HFFc6 (cell line): ENCODE measurements at places on chromosomes 12 and 14. TPM values are rescaled to one million over a fixed set of nuclear protein-coding genes. Genes with fewer than 3 reads are reported as not detected.

DNA sequence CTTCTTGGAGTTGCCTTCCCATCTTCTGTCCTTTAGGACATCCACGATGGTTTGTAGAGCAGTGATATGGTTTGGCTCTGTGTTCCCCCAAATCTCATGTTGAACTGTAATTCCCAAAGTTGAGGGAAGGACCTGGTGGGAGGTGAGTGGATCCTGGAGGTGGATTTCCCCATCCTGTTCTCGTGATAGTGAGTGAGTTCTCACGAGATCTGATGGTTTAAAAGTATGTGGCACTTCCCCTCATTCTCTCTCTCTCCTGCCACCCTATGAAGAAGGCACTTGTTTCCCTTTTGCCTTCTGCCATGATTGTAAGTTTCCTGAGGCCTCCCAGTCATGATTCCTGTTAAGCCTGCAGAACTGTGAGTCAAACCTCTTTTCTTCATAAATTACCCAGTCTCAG lies 99.2 kb downstream of the BRMS1L start:
- no peak for DNase-seq

DNA sequence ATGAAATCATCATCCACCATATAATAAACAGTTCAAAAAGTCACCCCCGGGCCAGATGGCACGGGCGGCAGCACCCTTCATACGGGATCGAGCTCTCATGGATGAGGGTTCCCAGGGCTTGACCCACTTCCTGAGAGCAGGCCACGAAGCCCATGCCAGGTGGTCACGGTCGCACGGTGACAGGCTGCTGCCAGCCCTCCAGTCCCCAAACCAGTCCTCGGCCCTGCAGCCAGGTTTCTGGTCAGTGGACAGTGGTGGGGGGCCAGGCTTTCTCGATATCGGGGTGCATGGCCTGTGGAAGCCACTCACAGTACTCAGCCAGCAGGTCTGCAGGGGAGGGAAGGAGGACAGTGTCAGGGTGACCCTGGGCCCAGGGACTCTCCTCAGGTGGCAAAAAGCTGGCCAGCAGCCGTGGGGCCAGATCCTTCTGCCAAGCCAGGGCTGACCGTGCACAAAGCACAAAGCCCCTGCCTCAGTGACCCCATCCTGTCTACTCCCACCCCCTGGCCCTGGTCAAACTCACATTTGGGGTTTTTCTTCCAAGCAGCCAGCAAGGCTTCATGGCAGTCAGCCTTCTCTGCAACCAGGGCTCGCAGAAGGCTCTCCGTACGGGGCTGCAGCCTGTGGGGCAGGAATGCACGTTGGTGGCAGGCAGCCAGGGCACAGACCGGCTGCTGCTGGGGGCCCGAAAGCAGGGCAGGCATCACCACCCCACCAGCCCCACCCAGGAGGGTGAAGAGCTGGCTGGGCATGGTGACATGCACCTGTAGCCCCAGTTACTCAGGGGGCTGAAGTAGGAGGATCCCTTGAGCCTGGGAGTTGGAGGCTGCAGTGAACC lies 33.3 kb upstream of the UBC start:
- no peak for DNase-seq

SERPINA6 gene
- total RNA-seq, result not detected in 3 replicates

- no peak for DNase-seq
These were observed 6.8 kb downstream of the KRT2 start for GRCh38 chr12:52645120-52645761.

DNA sequence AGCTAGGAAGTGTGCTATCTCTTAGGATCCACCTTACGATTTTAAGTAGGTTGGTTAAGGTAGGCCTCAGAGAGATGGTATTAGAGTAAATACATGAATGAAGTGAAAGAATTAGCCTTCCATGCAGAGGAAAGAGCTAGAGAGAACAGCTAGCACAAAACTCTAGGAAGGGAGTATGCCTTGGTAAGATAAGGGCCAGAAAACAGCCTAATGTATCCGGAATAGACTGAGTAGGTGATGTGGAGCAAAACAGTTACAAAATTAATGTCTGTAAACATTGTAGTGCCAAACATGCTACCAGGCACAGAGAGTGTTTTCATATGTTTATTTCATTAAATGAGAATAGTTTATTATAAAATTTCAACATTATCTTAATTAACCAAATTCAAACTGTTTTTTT lies 315.1 kb downstream of the SOX5 start:
- DNase-seq, result no peak

PABPN1 gene
- 138 and 141 TPM in 2 replicates for total RNA-seq

DNA sequence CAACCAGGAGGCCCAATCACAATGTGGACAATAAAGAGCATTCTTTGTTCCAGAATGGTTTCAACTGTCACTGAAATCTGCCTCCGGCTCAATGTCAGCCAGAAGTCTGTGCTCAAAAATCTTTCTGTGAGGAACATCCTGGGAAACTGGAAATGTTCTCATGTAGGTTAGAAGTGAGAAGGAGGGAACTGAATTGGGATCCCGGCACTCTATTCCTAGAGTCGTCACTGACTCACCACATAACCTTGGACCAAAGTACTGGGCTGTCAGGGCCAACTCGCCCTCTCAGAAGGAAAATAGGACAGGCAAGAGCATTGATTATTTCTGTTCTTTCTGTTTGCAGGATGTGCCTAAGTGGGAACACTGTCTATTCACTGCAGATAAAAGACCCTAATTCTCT lies 57.6 kb downstream of the PRKAB1 start:
- no peak for DNase-seq

GRCh38 chr14:82641050-82641540 lies 1107.4 kb upstream of the SEL1L start:
- DNase-seq, result no peak

DNA sequence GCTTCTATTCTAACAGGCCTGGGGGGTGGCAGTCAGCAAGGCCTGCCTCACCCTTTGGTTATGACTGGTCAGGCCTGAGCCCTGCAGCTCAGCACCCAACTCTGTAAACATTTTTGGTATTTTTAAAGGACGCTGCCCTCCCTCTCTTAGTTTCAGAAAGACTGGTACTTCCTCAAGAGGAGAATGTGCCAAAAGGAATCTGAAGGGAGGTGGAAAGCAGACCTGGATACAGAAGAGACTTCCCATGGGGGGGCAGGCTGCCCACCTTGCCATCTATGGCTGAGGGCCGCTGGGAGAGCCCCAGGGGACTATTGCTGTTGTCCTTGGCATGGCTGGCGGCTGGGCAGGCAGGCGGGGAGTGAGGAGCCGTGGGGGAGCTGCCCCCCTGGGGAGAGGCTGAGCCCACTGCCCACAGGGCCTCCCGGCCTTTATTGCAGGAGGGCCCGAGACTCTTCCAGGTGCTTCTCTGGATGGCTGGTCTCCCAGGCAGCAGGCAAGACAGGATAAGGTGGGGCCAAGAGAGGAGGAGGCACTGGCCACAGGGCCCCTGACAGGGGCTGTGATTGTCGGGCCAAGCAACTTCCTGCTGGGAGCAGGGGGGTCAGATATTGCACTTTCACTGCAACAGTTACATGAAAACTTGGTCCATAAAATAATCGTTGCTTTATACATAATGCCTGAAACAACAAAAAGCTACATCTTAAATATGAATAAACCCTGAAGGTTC lies 3.5 kb downstream of the ARL6IP4 start:
- no peak for DNase-seq

KRT79 gene
- total RNA-seq, result not detected in 3 replicates

DNA sequence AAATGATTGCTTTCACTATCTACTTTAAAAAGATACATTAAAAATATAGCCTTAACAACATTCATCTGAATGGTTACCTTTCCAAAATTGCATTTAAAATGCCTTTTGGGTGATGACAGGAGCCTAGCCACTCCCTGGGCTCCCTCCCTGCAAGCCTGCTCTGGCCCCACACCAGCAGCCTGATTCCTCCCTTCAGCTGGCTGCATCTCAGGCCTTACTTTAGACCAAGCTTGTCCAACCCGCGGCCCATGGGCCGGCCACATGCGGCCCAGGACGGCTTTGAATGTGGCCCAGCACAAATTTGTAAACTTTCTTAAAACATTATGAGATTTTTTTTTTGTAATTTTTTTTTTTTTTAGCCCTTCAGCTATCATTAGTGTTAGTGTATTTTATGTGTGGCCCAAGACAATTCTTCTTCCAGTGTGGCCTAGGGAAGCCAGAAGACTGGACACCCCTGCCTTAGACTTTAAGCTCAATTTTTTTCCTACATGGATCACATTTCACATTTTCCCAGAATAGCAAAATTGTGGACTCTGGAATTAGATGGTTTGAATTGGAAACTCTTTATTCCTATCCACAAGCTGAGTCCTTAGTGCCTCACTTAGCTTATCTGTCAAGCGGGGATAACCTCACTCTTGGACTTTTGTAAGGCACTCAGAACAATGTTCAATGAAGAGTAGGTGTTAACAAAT lies 124.4 kb downstream of the MYRFL start:
- DNase-seq, result no peak

GRCh38 chr12:54526812-54527630 lies 22.4 kb upstream of the PDE1B start:
- DNase-seq, result peak; percentile 17

DNA sequence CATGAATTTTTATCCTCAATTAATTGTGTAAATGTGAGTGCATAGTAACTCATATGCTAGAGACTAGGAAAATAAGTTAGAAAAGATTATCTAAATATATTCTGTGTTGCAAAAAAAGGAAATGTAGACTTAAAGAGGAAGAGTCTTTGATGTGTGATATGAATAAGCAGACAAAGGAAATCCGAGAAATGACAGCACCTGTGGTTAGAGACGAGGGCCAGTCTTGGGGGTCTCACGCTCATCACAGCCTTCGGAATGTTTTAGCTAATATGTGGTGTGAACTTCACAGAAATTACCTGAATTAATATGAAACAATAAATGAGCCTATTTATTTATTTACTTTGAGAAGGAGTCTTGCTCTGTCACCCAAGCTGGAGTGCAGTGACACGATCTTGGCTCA lies 11.6 kb downstream of the ATP6V0A2 start:
- no peak for DNase-seq

AMHR2 gene
- total RNA-seq, result not detected in 3 replicates

NAV3 gene
- total RNA-seq, result 115 to 148 TPM (median 142 TPM) in 3 replicates

- DNase-seq, result no peak
These were observed 31.6 kb downstream of the FAM222A start for GRCh38 chr12:109744986-109745942.

- peak; percentile 71 for DNase-seq
These were observed 62.2 kb downstream of the BMP4 start for GRCh38 chr14:53894456-53894855.

SAMD4A gene
- total RNA-seq, result 39.9 to 50.4 TPM (median 46.2 TPM) in 3 replicates

GRCh38 chr14:51457843-51458562 lies 193.7 kb upstream of the FRMD6 start:
- no peak for DNase-seq

- DNase-seq, result peak; percentile 31
These were observed 110.9 kb downstream of the KSR2 start for GRCh38 chr12:117857632-117858612.

- no peak for DNase-seq
These were observed 256.6 kb downstream of the FOXN3 start for GRCh38 chr14:89160437-89160836.

GRCh38 chr12:40963751-40964150 lies 224.4 kb upstream of the PDZRN4 start:
- no peak for DNase-seq

DNA sequence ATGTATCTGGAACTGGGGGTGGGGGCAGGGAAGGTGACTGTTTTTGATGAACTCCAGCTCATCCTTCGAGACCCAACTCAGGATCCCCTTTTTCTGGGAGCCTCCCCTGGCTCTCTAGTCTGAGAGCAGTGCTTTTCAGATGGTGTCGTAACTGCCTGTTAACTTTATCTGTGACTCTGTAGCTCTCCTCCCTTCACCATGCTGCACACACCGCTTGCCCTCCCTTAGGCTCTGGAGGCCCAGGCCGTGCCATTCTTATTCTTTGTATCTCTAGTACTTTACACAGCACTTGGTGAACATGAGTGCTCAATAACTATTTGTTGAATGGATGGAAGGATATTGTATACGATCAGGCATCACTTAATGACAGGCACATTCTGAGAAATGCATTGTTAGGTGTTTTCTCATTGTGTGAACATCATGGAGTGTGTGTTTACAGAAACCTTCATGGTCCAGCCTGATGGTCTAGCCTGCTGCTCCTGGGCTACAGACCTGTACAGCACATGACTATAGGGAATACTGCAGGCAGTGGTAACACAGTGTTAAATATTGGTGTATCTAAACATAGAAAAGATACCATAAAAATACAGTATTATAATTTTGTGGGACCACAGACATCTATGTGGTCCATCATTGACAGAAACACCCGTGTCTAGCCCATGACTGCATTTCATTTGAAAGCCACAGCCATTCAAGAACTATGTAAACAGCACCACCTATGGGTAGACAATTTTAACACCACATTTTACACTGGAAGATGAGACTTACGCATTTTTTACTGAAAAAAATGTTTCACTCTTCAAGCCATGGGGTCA lies 91.8 kb downstream of the EML1 start:
- peak; percentile 58 for DNase-seq

FOXN4 gene
- not detected in 3 replicates for total RNA-seq

VWF gene
- 0.02 to 0.03 TPM (median 0.02 TPM) in 3 replicates for total RNA-seq

- no peak for DNase-seq
These were observed 64.0 kb upstream of the ARHGAP5 start for GRCh38 chr14:32013083-32013482.

DNA sequence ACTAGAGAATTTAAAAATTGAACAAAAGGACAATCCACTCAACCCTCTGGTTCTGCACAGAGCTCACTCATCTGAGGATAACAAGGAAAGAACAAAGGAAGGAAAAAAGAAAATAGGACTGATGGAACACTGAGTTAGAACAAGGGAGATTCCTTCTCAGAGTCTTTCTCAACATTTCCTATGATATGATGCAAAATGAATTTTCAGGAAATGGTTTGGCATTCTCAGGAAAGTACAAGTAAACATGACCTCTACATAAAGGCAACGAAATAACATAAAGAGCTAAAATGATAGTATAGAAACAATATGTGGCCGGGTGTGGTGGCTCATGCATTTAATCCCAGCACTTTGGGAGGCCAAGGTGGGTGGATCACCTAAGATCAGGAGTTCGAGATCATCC lies 135.8 kb downstream of the ITPR2 start:
- DNase-seq, result no peak

GRCh38 chr14:30874999-30875787 lies 834 bp downstream of the COCH start:
- no peak for DNase-seq

- DNase-seq, result no peak
These were observed 465.0 kb upstream of the SOX5 start for GRCh38 chr12:24414480-24414879.

DNA sequence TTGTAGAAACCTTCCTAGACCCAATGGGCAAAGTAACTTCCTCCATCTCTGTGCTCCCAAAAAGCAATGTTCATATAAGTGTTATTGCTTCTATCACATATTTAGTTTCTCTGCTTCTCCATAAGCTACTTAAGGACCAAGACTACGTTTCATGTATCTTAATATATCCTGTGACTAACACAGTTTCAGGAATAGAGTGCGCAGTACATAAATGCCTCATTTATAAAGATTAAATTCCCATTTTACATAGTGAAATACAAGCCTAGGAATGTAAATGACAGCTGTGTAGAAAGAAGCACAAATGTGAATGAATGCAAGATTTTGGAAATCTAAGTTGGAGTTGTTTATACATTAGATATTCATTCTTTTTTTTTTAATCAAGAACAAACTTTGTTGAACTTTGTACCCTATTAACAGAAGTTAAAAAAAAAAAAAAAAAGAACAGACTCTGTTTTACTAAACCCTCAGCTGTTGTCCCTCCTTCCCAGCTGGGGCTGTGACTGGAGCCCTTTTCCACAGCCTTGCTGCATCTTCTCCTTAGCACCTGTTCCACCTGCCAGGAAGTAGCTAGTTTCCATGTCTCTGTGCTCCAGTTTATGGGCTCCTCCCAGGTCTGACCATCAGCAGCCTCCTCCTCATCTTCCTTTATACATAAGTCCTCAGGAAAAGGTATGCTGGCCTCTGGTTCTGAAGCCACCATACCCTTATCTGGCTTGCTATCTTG lies 7.0 kb upstream of the METTL17 start:
- DNase-seq, result no peak

- DNase-seq, result no peak
These were observed 5.0 kb downstream of the SLC39A5 start for GRCh38 chr12:56234746-56235436.

SERPINA3 gene
- not detected in 3 replicates for total RNA-seq
